Trophoblast cell (in vitro differentiated cells and primary cell): ENCODE measurements at places on chromosomes 5 and 9.
A peak's percentile ranks its signal among the peaks of the same experiment; 100 is the strongest.

DNA sequence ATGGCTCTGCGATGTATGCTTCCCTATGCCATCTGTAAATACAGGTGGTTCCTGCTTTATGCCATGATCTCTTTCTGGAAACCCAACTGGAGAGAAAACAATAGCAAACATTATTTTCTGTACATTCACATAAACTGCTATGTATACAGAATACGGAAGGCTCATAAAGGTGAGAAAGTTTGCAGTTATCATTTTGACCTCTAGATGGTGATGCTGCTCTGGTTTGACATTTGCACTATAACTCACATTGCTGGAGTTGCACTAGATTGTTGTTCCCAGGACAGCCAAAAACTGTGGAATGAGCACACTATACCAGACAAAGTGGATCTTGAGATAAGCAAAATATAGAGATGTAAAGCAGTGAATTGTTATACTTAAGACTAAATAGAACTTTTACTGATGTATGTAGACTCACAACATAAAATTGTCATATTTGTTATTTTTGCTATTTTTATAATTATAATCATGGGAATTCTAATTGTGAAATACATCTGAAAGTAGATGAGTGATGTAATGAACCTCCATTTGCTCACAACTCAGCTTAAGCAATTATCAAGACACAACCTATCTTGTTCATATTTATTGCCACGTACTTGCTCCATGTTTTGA, 246.5 kb downstream of the PTPRD start:
- DNase-seq: peak; percentile 11

- no peak for DNase-seq
These were observed 95.1 kb downstream of the BRINP1 start for GRCh38 chr9:119273984-119274665.

DNA sequence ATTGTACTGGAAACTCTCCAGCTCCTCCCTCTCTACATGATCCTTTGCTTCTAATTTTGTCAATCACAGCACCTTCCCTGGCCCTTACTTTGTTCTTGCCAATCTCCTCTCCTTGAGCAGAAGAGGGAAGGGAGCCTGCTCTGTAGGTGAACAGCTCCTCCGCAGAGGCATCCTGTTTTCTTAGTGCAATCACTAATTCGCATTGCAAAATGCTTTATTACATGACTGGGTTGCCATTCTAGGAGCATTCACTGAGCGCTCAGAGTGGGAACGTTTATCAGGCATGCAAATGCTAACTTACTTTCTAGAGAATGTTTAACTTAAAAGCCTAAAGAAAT, 416 bp upstream of the SNX18 start:
- DNase-seq: no peak

GRCh38 chr9:19728101-19728500, 60.7 kb downstream of the SLC24A2 start:
- no peak for DNase-seq

GRCh38 chr9:87494970-87495471, 2.6 kb upstream of the DAPK1 start:
- DNase-seq: no peak

DNA sequence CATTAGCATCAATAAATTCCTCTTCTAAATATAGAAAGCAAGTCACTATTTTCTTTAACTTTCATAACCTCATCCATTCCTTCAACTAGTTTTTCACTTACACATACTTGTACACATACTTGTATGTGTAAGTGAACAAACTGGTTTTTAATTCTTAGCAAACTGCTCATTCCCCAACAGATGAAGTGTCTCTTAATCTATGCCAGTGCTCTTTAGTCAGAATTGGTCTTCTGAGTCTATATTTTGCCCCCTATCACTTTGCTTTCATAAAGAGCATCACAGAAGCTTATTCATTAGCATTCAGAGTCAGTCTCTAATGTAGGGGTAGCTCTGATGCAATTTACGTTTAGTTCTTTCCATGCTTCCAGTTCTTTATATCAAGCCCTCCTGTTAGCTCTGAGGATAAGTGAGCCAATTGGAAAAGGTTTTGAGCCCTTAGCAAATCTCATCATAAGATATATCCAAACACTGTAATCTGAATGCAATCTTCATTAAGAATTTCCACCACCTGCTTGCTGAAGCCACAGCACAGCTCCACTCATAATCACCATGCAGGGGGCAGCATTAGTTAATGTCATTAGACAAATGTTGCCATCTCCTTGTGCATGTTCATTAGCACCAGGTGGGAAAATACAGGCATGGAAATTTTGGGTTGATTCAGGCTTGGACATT, 178.5 kb upstream of the SLC24A2 start:
- peak; percentile 61 for DNase-seq

GRCh38 chr9:135551031-135551430, 5.1 kb downstream of the OBP2A start:
- no peak for DNase-seq

GRCh38 chr5:48192-48591, 43.8 kb upstream of the PLEKHG4B start:
- DNase-seq: peak; percentile 23

- DNase-seq: no peak
These were observed 6.5 kb downstream of the LURAP1L start for GRCh38 chr9:12781226-12781733.

GRCh38 chr5:169797577-169797976, 160.5 kb downstream of the DOCK2 start:
- no peak for DNase-seq

GRCh38 chr5:79971156-79971555, 19.9 kb downstream of the MTX3 start:
- DNase-seq: no peak

- no peak for DNase-seq
These were observed 672.9 kb downstream of the NR2F1-AS1 start for GRCh38 chr5:92907938-92908606.

DNA sequence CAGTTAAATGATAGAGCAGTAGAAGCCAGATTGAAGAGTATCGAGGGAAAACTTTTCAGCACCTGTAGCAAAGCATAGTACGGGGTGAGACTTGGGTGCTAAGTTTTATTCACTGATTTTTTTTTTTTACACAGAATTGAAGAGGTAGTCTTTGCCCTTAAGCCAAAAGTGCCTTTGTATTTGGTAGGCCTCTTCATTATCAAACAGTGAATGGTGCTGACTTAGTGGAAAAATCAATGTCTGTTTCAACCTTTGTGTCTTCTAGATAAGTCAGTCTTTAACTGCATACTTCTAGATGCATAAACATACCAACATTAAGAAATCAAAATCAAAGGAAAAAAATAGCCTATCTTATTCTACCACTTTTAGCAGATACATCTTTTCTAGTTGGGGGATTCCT, 13.7 kb downstream of the RNF14 start:
- DNase-seq: no peak

- no peak for DNase-seq
These were observed 346.9 kb downstream of the KDM4C start for GRCh38 chr9:7104625-7105024.
